ENCODE measurements at places on chromosomes 1 and 21. TPM values are rescaled to one million over a fixed set of nuclear protein-coding genes. Genes with fewer than 3 reads are reported as not detected.

PTPN22 gene
- total RNA-seq, result not detected

CD58 gene
- 5.3 TPM for total RNA-seq

SPRR2F gene
- total RNA-seq, result not detected

ARTN gene
- total RNA-seq, result not detected

MYBPH gene
- not detected for total RNA-seq

EFNA3 gene
- total RNA-seq, result 1.6 TPM

ETV3L gene
- total RNA-seq, result not detected

OLFML2B gene
- total RNA-seq, result not detected

OR2G3 gene
- not detected for total RNA-seq

CDCA8 gene
- total RNA-seq, result 48.7 TPM

SPOCD1 gene
- total RNA-seq, result 0.08 TPM

CYP2J2 gene
- total RNA-seq, result 1.1 TPM

MAN1C1 gene
- 0.15 TPM for total RNA-seq

PIGP gene
- 14.8 TPM for total RNA-seq

SLAMF9 gene
- not detected for total RNA-seq

CHI3L2 gene
- 1.9 TPM for total RNA-seq

VWA5B1 gene
- total RNA-seq, result not detected

FALEC gene
- total RNA-seq, result 0.71 TPM

FCER1G gene
- total RNA-seq, result 1.3 TPM

NUDT4B gene
- 3.6 TPM for total RNA-seq

TLCD4 gene
- 14.5 TPM for total RNA-seq

PPIH gene
- 72.6 TPM for total RNA-seq

ARMH1 gene
- total RNA-seq, result not detected

TCP10L gene
- 2.4 TPM for total RNA-seq

UBAP2L gene
- total RNA-seq, result 75.9 TPM

INTS11 gene
- total RNA-seq, result 46.4 TPM

CHIA gene
- not detected for total RNA-seq

TRIM63 gene
- total RNA-seq, result not detected
